Natural killer cell (primary cell): ENCODE measurements at places on chromosomes 16 and 17.

- no peak overlapping the region for H3K27ac ChIP-seq
- no peaks in the 10 kb centered on the region for H3K36me3 ChIP-seq
- no peak for DNase-seq
- no peak overlapping the region for H3K4me3 ChIP-seq
- H3K27me3 ChIP-seq, result peaks cover 21% of the 10 kb centered on the region
- peaks cover 22% of the 10 kb centered on the region for H3K4me1 ChIP-seq
These were observed 2.5 kb downstream of the SLC22A31 start for GRCh38 chr16:89197633-89198416.

GRCh38 chr17:59494757-59495368, 70.5 kb upstream of the DHX40 start:
- H3K36me3 ChIP-seq, result no peaks in the 10 kb centered on the region
- no peak overlapping the region for H3K27ac ChIP-seq
- H3K27me3 ChIP-seq, result no peaks in the 10 kb centered on the region
- no peak for DNase-seq
- H3K4me1 ChIP-seq, result no peaks in the 10 kb centered on the region
- no peak overlapping the region for H3K4me3 ChIP-seq

GRCh38 chr16:14418795-14419225, 211.2 kb downstream of the PARN start:
- no peak for DNase-seq
- H3K36me3 ChIP-seq, result no peaks in the 10 kb centered on the region
- no peak overlapping the region for H3K27ac ChIP-seq
- no peaks in the 10 kb centered on the region for H3K27me3 ChIP-seq
- no peak overlapping the region for H3K4me3 ChIP-seq
- H3K4me1 ChIP-seq, result no peaks in the 10 kb centered on the region

DNA sequence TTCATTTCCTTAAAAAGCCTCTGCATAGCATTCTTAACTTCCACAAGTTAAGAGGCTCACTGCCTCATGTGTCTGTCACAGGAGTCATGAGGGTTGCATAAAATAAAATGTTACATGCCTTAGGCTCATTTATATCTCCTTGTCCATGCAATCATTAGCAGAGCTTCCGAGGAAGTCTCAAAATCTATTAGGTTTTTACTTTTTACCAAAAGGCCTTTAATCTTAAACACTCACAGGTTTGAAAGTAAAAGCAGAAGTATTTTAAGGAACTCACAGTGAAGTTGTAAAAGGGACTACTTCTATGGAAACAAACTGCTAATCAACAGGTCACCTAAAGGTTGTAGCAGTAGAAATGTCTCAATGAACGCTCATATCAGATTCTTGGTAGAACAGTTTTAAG, 5.2 kb upstream of the ATP6V0A1 start:
- no peaks in the 10 kb centered on the region for H3K27me3 ChIP-seq
- no peaks in the 10 kb centered on the region for H3K36me3 ChIP-seq
- DNase-seq, result no peak
- H3K4me1 ChIP-seq, result peaks cover 43% of the 10 kb centered on the region
- H3K27ac ChIP-seq, result no peak overlapping the region

DNA sequence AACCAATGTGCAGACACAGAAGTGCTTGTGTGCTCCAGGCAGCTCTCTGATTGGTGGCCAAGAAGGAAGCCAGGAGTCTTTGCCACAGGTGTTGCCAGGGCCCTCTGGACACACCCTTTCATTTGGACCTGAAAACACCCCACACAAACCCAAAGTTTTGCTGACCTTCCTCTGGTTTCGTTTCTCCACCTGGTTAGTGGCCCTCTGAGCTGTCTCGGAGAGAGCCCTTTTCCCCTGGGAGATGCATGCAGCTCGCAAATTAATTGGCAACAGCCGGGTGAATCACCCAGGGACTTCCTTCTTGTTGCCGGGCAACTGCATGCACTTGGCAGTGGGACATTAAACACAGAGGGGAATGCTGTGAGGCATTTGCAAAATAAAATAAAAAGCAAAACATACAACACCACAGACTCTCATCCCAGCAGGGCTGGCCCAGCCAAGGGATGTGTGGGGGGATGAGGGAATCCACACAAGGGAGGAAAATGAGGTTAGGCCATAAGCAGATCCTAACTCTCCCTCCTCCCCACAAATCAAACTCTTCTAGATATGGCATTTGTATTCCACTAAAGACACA, 286.6 kb downstream of the SOX9 start:
- no peaks in the 10 kb centered on the region for H3K27me3 ChIP-seq
- no peak overlapping the region for H3K4me3 ChIP-seq
- no peak overlapping the region for H3K27ac ChIP-seq
- no peaks in the 10 kb centered on the region for H3K4me1 ChIP-seq
- no peak for DNase-seq
- no peaks in the 10 kb centered on the region for H3K36me3 ChIP-seq

- no peaks in the 10 kb centered on the region for H3K4me1 ChIP-seq
- H3K27ac ChIP-seq, result no peak overlapping the region
- H3K4me3 ChIP-seq, result no peak overlapping the region
- H3K36me3 ChIP-seq, result no peaks in the 10 kb centered on the region
These were observed 279.5 kb upstream of the MYOCD start for GRCh38 chr17:12386225-12386624.

DNA sequence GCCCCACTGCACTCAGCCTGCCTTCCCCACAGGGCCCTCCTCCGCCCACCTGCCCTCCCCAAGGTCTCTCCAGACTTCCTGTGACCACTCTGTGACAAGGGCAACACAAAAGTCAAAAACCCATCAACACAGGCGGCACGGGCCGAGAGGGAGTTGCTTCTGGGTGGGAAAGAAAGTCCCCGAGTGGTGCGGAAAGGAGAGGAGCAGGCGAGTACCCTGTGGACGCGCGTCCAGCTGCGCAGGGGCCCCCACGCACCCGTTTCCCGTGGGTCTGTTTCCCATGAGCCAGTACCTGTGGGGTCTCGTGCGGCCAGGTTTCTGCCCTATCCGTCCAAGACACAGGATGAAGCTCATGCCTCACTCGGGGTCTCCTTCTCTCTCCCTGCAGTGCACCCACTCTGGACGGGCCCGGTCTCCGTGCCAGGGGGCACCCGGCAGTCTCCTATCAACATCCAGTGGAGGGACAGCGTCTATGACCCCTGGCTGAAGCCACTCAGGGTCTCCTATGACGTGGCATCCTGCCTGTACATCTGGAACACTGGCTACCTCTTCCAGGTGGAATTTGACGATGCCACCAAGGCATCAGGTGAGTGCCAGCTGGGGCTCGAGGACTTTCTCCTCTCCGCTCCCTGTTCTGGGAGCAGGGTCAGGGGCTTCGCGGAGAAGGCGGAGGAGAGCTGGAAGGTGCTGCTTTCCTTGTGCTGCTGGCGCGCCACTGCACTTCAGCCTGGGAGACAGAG, 12.2 kb downstream of the CD2BP2 start:
- H3K27me3 ChIP-seq, result no peaks in the 10 kb centered on the region
- no peaks in the 10 kb centered on the region for H3K36me3 ChIP-seq
- no peak overlapping the region for H3K27ac ChIP-seq
- peaks cover under 1% of the 10 kb centered on the region for H3K4me1 ChIP-seq
- no peak overlapping the region for H3K4me3 ChIP-seq

GRCh38 chr17:37440424-37440823, 33.7 kb downstream of the TADA2A start:
- H3K4me3 ChIP-seq, result no peak overlapping the region
- no peaks in the 10 kb centered on the region for H3K27me3 ChIP-seq
- no peak overlapping the region for H3K27ac ChIP-seq
- no peaks in the 10 kb centered on the region for H3K4me1 ChIP-seq
- H3K36me3 ChIP-seq, result peaks cover 56% of the 10 kb centered on the region

DNA sequence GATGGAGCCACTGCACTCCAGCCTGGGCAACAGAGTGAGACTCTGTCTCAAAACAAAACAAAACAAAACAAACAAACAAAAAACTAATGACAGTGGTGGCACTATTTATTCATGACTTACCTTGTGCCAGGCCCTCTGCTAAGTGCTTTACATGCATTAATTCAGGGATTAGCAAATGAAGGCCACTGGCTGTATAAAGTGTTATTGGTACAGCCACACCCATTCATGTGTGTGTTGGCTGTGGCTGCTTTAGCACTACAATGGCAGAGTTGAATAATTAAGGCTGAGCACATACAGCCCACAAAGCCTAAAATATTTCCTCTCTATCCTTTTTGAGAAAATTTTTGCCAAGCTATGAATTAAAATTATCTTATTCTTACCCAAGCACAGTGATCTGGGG, 531.8 kb upstream of the CDH5 start:
- no peak overlapping the region for H3K4me3 ChIP-seq
- no peaks in the 10 kb centered on the region for H3K4me1 ChIP-seq
- no peak overlapping the region for H3K27ac ChIP-seq
- H3K36me3 ChIP-seq, result no peaks in the 10 kb centered on the region
- DNase-seq, result no peak

GRCh38 chr16:58222532-58223316, 24.8 kb upstream of the CSNK2A2 start:
- H3K36me3 ChIP-seq, result no peaks in the 10 kb centered on the region
- no peak for DNase-seq
- H3K4me1 ChIP-seq, result no peaks in the 10 kb centered on the region
- no peak overlapping the region for H3K27ac ChIP-seq

- H3K4me3 ChIP-seq, result no peak overlapping the region
- peaks cover 27% of the 10 kb centered on the region for H3K4me1 ChIP-seq
- no peak for DNase-seq
- peaks cover 2% of the 10 kb centered on the region for H3K36me3 ChIP-seq
These were observed 13.8 kb upstream of the MTSS2 start for GRCh38 chr16:70699696-70700095.

- H3K27me3 ChIP-seq, result no peaks in the 10 kb centered on the region
- no peak for DNase-seq
- H3K36me3 ChIP-seq, result peaks cover 36% of the 10 kb centered on the region
These were observed 51.2 kb downstream of the SKAP1 start for GRCh38 chr17:48378708-48379392.

DNA sequence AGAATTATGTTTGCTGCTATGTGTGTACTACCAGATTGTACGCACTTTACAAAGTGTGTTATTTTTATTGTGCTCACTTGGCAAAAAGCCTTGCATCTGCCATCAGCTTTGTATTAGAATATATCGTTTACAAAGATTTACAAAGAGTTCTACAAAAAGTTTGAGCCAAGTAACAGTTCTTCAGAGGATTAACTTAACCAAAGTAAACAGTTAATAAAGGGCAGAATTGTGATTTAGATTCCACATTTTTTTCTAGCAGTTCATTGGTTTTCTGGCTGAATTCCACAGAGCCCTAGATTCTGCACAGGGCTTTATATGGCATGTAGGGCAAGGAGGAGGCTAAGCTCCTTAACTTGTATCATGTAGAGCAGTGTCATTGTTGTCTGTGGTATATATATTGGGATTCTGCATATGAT, 29.4 kb downstream of the UTP18 start:
- H3K4me3 ChIP-seq, result no peak overlapping the region
- peaks cover 65% of the 10 kb centered on the region for H3K36me3 ChIP-seq
- H3K27ac ChIP-seq, result no peak overlapping the region
- no peaks in the 10 kb centered on the region for H3K27me3 ChIP-seq
- H3K4me1 ChIP-seq, result no peaks in the 10 kb centered on the region

GRCh38 chr17:8121407-8121680, 2.6 kb downstream of the HES7 start:
- H3K4me1 ChIP-seq, result peaks cover 80% of the 10 kb centered on the region
- H3K27me3 ChIP-seq, result peaks cover 44% of the 10 kb centered on the region
- H3K36me3 ChIP-seq, result no peaks in the 10 kb centered on the region
- no peak for DNase-seq
- H3K4me3 ChIP-seq, result peak overlapping the region; percentile 24

GRCh38 chr16:50802000-50802399, 60.1 kb downstream of the CYLD start:
- no peak overlapping the region for H3K27ac ChIP-seq
- H3K4me3 ChIP-seq, result no peak overlapping the region
- H3K36me3 ChIP-seq, result peaks cover 29% of the 10 kb centered on the region
- H3K27me3 ChIP-seq, result no peaks in the 10 kb centered on the region

- H3K27me3 ChIP-seq, result no peaks in the 10 kb centered on the region
- H3K4me1 ChIP-seq, result peaks cover 4% of the 10 kb centered on the region
- H3K36me3 ChIP-seq, result no peaks in the 10 kb centered on the region
- no peak overlapping the region for H3K4me3 ChIP-seq
These were observed 6.8 kb downstream of the FBXO47 start for GRCh38 chr17:38960402-38960801.

GRCh38 chr17:68924793-68925720, 30.1 kb downstream of the ABCA8 start:
- H3K4me1 ChIP-seq, result no peaks in the 10 kb centered on the region
- DNase-seq, result no peak
- no peak overlapping the region for H3K4me3 ChIP-seq
- H3K27me3 ChIP-seq, result no peaks in the 10 kb centered on the region
- no peaks in the 10 kb centered on the region for H3K36me3 ChIP-seq

DNA sequence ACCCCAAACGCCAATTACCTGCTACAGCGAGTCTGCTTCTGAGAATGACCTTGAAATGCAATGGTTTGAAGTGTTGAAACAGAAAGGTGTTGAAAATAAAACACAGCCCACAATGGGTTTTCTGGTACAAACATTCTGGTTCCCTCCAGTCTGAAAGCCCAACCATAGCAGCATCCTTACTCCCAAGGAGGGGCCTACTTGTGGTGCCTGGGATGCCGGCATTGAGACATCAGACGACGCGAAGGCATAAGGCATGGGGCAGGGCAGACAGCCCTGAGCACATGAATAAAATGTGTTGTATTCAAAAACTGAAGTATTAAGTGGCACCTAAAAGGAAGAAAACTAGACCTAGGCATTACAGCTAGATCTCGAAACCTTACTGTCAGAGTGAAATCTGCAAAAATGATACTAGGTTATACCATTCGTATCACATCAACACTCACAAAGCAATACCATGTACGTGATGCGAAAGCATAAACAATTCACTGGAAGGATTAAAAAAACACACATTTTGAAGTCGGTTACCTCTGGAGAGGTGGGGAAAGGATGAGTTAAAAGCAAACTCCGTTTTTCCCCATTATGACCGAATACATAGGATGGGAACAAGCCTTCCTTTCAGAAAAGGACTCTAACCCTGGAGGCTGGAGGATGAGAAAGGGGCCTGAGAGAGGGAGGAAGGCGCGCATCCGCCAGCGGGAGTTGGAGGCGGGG, 702 bp downstream of the NUDT21 start:
- peak overlapping the region; percentile 70 for H3K27ac ChIP-seq
- no peak for DNase-seq
- peaks cover 20% of the 10 kb centered on the region for H3K4me1 ChIP-seq
- H3K4me3 ChIP-seq, result peak overlapping the region; percentile 95
- H3K36me3 ChIP-seq, result peaks cover 23% of the 10 kb centered on the region

GRCh38 chr17:5661491-5662125, 77.3 kb upstream of the NLRP1 start:
- H3K27me3 ChIP-seq, result no peaks in the 10 kb centered on the region
- no peak for DNase-seq
- no peaks in the 10 kb centered on the region for H3K4me1 ChIP-seq
- no peak overlapping the region for H3K4me3 ChIP-seq
- H3K27ac ChIP-seq, result no peak overlapping the region
- no peaks in the 10 kb centered on the region for H3K36me3 ChIP-seq

- H3K4me1 ChIP-seq, result no peaks in the 10 kb centered on the region
- H3K27me3 ChIP-seq, result no peaks in the 10 kb centered on the region
- H3K36me3 ChIP-seq, result peaks cover 28% of the 10 kb centered on the region
- H3K4me3 ChIP-seq, result no peak overlapping the region
- no peak for DNase-seq
These were observed 30.0 kb downstream of the SIAH1 start for GRCh38 chr16:48354877-48355855.

GRCh38 chr16:88455610-88456355, 2.7 kb downstream of the ZFPM1 start:
- peak overlapping the region; percentile 61 for H3K4me3 ChIP-seq
- H3K27ac ChIP-seq, result peak overlapping the region; percentile 91
- H3K4me1 ChIP-seq, result peaks cover 73% of the 10 kb centered on the region
- peaks cover 9% of the 10 kb centered on the region for H3K36me3 ChIP-seq
- DNase-seq, result peak; percentile 91
- H3K27me3 ChIP-seq, result no peaks in the 10 kb centered on the region

- peaks cover 14% of the 10 kb centered on the region for H3K4me1 ChIP-seq
- H3K27me3 ChIP-seq, result no peaks in the 10 kb centered on the region
- no peaks in the 10 kb centered on the region for H3K36me3 ChIP-seq
- H3K27ac ChIP-seq, result no peak overlapping the region
- H3K4me3 ChIP-seq, result no peak overlapping the region
These were observed 39.8 kb upstream of the IRF8 start for GRCh38 chr16:85858984-85859817.
